ENCODE measurements at places on chromosomes 12 and 14.

GRCh38 chr12:92927055-92927435, 2.0 kb downstream of the EEA1 start:
- peak; percentile 53 for DNase-seq

GRCh38 chr14:99513183-99513694, 32.0 kb downstream of the CCNK start:
- DNase-seq, result no peak

DNA sequence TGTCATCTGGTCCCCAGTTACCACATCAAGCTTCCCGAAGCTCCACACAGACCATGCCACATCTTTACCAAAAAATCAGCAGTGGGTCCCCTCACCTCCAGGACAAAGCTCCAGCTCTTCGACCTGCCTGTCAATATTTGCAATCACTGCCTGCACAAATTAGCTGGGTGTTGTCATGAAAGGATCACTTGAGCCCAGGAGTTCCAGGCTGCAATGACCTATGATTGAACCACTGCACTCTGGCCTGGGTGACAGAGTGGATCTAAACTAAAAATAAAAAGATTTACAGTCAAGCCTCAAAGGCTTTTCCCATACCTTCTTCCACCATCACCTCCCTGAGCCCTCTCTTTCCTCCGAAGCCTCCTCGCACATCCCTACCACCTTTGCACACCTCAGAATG, 7.2 kb downstream of the CD4 start:
- no peak for DNase-seq

DNA sequence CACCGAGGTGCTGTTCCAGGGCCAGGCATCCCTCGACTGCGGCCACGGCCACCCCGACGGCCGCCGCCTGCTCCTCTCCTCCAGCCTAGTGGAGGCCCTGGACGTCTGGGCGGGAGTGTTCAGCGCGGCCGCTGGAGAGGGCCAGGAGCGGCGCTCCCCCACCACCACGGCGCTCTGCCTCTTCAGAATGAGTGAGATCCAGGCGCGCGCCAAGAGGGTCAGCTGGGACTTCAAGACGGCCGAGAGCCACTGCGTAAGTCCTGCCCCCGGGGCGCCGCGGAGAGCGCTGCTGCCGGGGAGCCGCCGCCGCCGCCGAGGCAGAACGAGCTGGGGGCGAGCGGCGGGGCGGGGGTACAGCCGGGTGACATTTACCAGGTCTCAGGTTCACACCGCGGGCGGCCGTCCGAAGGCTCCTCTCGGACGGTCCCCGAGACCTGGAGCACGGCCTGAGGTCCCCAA, 1.4 kb downstream of the PLXNC1 start:
- DNase-seq, result no peak

GRCh38 chr12:81627336-81628189, 131.6 kb downstream of the PPFIA2 start:
- DNase-seq, result no peak

DNA sequence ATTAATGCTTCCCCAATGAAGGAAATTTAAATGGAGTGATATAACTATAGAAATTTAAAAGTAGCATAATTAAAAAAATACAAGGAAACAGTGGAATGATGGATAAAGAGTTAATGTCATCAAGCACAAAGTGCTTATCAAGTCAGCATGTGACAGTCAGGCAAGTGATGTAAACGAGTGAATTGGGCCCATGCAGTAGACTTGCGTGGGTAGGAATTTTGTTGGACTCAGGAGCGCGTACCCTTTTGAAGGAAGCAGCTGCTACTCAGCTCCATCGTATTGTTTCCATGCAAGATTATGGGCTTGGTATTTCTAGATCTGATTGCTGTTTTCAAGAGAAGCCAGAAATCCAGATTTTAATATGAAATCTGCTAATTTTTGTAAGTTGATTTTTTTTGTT, 4.4 kb upstream of the DYRK4 start:
- DNase-seq, result no peak

DNA sequence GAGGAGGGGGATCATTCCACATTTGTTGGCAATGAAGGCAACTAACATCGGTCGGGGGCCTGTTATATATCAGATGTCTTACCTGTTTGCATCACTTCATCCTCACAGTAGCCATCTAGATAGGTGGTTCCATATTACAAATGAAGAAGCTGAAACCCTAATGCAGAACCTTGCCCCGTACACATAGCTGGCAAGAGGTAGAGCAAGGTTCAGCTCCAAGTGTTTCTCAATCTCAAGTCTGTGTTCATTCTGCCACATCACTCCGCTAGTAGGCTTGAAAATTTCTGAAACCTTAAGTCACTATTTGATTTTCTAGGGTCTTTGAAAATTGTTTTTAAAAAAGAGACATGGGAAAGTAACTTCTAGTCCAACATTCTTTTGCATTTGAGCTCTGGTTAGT, 17.0 kb downstream of the AVPR1A start:
- no peak for DNase-seq
